Fibroblast of the conjunctiva (primary cell): ENCODE measurements at places on chromosomes 13 and 19.

GRCh38 chr13:93248627-93249047 lies 22.0 kb downstream of the GPC6 start:
- DNase-seq, result no peak

DNA sequence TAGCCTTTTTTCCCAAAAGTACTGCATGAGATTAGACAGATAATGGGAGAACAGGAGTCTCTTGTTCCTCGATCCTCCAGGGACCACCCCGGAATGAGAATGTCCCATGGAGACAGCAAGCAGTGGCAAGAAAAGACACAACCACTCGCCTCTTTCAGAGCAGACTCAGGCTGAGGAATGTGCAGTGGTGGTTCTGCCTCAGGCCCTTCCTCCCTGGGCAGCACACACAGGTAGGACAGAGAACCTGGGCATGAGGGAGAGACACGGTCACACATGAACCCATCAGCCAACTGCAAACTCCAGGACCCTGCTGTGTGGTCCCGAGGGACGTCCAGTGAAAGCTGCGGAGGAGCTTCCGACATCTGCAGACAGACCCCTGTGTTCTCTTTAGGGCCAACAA lies 31.0 kb downstream of the CRYL1 start:
- DNase-seq, result no peak

DNA sequence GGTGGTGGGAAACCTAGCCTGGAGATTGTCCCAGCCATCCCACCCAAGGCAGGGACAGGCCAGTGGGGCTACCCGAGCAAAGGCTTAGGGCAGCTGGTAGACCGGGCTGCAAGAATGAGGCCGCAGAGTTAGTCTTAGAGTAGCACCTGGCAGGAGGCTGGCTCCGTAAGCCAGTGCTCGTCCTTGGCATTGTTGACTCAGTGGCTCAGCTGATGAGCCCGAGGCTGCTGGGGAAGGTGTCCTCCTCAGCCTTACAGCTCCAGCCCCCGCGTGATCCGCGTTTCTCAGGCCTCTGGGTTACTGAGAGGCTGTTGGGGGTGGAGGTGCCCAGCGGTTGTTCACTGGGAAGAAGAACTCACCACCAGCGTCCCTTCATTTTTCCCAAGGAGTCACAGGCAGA lies 24.7 kb downstream of the PPP1R37 start:
- no peak for DNase-seq

DNA sequence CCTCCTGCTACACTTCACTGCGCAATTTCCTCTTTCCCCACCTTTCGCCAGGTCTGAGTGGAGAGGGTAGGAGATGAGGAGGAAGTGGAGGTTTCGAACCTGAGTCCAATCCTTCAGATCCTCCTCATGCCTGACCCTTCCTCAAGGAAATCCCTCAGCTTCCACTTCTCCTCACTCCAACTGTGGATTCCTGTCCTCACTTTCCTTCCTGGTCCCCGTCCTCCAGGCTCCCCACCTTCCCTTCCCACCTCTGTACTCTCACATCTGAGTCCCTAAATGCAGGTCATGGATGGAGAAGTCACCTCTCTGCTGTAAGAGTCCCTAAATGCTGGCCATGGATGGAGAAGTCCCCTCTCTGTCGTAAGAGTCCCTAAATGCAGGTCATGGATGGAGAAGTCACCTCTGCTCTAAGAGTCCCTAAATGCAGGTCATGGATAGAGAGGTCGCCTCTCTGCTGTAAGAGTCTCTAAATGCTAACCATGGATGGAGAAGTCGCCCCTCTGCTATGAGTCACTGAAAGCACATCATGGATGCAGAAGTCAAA lies 3.1 kb downstream of the TMEM86B start:
- DNase-seq, result no peak

- peak; percentile 2 for DNase-seq
These were observed at the start of gene CYSLTR2 for GRCh38 chr13:48653472-48653939. TSS of gene CYSLTR2 (plus strand) at chr13:48653929. CDS start at chr13:48706818, 52,889 bp downstream.

DNA sequence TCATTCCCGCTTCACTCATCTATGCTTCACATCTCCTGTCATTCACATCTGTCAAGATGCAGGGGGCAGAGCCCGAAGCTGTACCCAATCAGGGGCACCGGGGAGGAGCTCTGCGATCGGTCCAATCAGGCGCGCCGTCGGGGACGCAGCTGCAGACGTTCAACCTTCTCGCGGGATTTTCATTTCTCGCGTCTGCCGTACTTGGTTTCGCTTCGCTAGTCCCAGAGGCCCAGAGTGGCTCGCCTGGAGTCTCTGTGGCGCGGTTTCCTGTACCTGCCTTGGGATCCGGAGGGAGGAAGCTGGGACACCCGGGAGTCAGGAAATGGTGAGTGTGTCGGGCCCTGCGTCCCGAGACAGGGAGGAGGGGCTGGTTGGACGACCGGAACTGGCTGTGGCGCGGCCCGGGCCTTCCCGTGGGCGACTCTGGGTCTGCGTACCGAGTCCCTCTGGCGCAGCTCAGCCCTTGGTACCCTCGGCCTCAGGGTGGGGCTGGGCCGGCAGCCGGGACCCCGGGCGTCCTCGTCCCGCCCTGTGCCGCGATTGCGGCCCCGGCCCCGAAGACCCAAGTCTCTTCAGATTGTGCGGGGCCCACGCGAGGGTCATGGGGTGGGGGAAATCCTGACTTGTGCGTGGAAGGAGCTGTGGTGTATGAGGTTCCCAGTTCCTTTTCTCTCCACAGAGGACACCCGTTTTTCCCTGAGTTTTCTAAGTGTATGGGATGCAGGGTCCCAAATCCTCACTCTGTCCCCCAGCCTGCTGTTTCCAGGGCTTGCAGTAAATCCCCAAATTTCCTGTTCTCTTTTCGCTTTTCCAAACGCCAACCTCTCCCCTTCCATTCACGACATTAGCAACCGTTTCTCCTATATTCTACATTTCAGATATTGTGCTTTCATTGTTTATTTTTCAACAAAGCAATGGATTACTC lies at the start of gene ZNF136:
ZNF136 (plus strand) TSS at position 215 of the 925 bp plus-strand sequence; CDS start at position 323, 108 bp downstream.
- DNase-seq, result peak; percentile 87

GRCh38 chr19:18194554-18195238 lies 1.7 kb downstream of the MPV17L2 start:
- no peak for DNase-seq

DNA sequence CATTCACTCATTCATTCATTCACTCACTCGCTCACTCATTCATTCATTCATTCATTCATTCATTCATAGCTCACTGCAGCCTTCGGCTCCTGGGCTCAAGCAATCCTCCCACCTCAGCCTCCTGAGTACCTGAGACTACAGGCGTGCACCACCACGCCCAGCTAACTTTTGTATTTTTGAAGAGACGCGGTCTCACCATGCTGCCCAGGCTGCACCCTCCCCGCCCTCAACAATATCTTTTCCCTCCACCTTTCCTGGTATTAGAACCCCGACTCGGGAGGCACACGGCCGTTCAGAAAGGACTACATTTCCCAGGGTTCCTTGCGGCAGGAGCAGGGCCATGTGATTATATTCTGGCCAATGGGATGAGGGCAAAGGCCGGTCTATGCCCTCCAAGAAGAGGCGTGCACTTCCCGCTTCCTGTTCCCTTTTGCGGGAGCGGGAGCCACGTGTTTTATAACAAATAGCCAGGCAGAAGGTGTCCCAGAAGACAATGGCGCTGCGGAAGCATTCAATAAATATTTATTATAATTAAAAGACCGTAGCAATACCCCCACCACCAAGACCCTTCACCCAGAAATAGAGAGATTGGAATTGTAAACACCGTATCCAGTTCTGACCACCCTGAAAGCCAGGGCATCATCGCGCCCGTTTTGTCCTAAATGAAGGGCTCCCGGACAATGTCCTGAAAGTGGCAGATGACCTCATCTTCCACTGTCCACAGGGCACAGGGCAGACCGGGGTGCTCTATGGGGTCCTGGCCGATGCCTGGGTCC lies 15.9 kb downstream of the TICAM1 start:
- peak; percentile 81 for DNase-seq

DNA sequence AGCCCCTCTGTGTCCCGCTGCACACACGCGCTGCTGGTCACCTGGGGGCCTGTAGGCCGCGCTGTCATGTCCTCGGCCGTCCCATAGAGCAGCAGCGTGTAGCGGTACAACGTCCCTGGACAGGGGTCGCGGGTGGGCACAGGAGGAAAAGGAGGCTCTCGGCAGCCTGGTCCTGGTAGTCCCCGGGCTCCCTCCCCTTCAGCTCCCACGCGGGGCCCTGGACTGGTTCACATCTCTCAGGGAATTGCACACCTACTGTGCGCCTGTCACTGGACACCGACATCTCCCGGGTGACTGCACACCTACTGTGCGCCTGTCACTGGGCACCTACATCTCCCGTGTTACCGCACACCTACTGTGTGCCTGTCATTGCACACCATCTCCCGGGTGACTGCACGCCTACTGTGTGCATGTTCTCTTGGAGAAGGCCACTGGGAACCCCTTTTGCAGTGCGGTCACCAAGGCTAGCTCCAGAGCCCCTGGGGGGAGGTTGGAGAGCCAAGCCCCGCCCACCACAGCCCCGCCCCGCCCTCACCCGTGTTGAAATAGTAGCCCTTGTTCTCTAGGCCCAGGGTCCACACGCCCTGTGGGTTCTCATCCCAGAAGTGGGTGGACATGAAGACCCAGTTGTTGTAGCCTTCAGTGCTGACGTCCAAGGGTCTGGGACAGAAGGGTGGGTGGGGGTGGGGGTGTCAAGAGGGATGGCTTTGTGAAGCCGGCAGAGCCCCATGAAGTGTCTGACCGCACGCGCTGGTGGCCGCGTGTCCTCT lies 3.5 kb upstream of the C19orf25 start:
- no peak for DNase-seq

DNA sequence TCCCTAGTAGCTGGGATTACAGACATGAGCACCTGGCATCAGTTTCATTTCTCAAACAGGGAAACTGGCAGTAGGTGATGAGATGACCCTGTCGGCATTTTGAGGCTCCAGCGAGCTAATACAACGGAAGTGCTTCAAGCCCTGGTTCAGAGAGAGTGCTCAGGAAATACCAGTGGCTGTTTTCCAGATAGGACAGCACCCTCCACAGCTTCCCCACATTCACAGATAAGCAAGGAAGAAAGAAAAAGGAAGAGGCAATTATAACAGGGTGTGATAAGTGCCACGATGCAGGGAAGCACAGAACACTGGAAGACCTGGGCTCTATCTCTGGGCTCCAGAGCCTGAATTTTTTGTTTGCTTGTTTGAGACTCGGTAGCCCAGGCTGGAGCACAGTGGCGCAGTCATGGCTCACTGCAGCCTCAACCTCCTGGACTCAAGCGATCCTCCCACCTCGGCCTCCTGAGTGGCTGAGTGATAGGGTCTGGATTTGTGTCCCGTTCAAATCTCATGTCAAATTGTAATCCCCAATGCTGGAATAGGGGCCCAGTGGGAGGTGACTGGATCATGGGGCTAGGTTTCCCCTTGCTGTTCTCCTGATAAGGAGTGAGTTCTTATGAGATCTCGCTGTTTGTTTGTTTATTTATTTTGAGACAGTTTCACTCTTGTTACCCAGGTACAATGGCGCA lies 43.5 kb downstream of the PIN1 start:
- DNase-seq, result no peak

DNA sequence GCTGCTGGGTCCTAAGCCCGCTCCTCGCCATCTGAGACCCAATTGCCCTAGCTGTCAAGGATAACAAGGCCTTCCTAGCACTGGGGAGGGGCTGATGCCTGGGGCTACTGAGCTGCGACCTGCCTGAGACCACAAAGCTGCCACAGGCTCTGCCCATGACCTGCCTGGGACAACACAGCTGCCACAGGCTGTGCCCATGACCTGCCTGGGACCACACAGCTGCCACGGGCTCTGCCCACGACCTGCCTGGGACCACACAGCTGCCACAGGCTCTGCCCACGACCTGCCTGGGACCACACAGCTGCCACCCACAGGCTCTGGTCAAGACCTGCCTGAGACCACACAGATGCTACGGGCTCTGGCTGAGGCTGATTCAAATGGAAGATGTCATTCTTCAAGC lies 54.8 kb downstream of the EPS15L1 start:
- no peak for DNase-seq

DNA sequence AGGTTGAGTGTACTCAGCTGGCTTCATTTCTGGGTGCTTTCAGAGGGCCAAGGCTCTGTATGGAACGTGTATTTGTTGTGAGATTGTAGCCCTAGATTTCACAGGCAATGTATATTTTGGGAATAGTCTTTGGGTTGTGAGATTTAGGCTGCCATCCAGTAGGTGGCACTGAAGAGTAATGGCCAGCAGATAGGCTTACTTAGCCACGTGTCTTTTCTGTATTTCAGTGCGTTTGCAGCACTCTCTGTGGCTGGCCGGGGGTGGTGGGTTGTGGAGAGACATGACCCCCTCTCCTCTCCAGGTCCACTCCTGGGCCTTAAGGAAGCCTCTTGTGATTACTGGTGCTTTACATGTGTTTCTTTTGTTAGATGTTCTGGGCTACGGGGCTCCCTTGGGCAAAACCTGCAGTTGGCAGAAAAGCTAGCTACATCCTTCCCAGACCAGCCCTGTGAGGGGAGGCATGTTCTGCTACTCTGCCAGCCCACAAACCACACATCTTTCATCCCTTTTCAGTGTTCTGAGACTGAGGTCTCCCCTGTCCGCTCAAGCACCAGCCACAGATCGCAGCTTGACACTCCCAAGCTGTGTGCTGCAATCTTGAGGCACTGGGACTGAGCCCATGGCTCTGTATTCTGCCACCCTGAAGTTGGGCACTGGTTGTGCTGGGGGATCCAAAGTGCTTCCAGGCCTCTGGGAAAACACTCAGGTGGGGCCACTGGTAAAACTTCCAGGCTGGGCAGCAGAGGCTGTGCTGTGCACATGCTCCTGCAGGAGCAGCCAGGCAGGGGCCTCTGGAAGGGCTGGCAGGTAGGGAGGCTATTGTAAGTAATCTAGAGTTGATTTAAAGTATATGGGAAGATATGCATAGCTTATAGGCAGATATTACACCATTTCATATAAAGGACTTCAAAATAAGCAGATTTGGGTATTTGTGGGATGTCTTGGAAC lies 1096.8 kb upstream of the PCDH20 start:
- DNase-seq, result peak; percentile 5

- peak; percentile 30 for DNase-seq
These were observed 10.8 kb upstream of the HSPH1 start for GRCh38 chr13:31172535-31172934.

- DNase-seq, result no peak
These were observed 671.6 kb downstream of the DIAPH3 start for GRCh38 chr13:59492030-59492636.

- peak; percentile 63 for DNase-seq
These were observed 121.8 kb downstream of the KCTD12 start for GRCh38 chr13:76764429-76764828.
